Muscle of arm (tissue), 14 donors: ENCODE measurements at places on chromosomes 1 and 21.

DNA sequence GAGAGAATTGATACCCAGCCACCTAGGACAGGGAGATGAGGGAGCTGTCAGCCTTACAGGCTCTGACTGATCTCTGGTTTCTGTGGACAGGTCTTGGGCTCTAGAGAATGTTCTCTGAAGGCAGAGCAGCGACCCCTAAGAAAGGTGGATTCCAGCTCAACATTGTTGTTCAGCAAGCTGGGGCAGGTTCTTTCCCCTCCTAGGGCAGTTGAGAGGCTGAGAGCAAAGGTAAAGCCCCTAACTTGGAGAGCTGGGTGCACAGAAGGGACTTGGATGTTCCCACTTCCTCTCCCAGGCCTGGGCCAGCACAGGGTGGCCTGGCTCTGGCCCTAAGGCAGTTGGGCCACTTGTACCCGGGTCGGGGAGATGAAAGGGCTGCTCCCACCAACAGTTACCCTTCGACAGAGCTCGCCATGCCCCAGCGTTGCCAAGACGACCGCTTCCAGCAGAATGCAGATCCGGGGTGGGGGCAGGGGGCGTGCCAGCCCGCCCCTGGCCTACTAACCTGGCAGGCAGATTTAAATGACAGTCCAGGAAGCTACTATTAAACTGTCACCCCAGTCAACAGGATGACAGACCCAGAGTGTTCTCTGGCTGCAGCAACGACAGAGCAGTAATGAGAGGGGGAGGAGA lies 31.6 kb downstream of the LRP8 start:
- DNase-seq, result no peak

GRCh38 chr1:234499119-234499942 lies 20.4 kb upstream of the TARBP1 start:
- peak; percentile 94 for DNase-seq

DNA sequence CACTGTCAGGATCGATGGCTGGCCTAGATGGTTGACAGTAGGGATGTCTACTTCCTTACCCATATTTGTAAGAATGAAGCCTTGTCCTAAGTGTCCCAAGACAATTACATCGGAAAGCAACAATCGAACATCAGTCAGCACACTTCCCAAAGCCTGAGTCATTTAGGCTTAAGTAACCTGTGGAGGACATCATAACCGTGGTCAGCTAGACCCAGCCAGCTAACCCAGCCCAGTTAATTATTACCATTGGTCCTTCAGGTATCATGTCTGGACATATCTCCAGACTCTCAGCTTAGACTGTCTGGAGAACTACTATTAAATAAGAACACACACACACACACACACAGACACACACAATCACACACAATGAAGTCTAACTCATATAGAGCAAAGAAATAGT lies 264.7 kb downstream of the TRABD2B start:
- no peak for DNase-seq

- DNase-seq, result no peak
Observed at GRCh38 chr1:244843148-244843978, 7.9 kb downstream of the COX20 start.

- no peak for DNase-seq
Observed at GRCh38 chr1:201882665-201883132, 6.0 kb upstream of the SHISA4 start.

DNA sequence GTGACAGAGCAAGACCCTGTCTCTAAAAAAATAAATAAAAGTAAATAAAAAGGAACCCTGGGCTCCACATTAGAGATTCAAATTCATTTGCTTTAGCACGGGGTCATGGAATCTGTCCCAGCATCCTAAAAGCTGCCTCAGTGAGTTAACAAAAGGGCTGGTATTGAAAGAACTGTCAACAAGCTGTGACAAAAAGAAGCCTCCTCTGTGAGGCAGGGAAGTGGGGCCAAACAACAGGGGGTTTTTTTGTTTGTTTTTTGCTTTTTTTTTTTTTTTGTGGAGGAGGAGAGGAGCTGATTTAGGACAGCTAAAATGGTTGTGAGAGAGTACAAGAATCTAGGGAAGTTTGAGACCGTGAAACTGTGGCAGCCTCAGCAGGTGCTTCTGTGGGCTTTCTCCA lies 115.7 kb downstream of the LIPI start:
- DNase-seq, result no peak

- no peak for DNase-seq
Observed at GRCh38 chr1:29304025-29304684, 67.8 kb downstream of the PTPRU start.

- DNase-seq, result no peak
Observed at GRCh38 chr1:81008293-81008692, 792.4 kb upstream of the ADGRL2 start.

DNA sequence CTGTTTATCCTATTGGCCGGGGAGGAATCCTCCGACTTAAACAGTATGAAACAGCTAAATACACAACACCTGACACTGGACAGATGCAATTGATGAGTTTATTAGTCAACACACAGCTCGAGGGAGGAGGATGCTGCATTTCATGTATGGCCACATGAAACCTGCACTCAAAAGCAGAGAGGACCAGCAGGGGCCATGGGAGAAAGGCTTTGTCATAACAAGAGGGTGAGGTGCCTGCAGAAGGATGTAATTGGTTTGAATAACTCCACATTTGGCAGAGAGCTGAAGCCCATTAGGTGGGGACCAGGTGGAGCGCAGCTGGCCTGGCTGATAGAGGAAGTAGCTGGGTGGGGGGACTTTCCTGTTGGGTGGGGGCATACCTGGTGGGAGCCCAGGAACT lies 599.1 kb downstream of the PTPRU start:
- DNase-seq, result no peak

GRCh38 chr1:222331340-222331739 lies 216.6 kb downstream of the HHIPL2 start:
- no peak for DNase-seq

- no peak for DNase-seq
Observed at GRCh38 chr1:162475089-162475488, 22.5 kb upstream of the UHMK1 start.

- DNase-seq, result no peak
Observed at GRCh38 chr21:45313015-45313414, 25.3 kb upstream of the POFUT2 start.

DNA sequence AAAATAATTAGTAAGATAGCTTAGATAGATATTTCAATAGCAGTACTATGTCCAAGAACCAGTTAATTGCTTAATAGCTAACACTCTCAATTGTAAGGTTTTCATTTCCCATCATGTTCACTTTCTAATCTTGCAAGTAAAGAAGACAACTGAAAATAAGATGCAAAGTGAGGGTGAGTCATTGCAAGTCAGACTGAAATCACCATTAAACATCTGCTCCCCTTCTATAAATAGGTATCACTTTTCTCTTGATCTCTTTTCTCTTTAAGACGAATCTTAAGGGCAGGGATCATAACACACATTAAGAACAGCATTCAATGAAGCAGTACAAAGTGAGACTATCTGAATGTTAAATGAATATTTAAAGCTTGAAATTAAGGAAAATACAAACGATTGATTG lies 40.4 kb downstream of the UBR4 start:
- no peak for DNase-seq

DNA sequence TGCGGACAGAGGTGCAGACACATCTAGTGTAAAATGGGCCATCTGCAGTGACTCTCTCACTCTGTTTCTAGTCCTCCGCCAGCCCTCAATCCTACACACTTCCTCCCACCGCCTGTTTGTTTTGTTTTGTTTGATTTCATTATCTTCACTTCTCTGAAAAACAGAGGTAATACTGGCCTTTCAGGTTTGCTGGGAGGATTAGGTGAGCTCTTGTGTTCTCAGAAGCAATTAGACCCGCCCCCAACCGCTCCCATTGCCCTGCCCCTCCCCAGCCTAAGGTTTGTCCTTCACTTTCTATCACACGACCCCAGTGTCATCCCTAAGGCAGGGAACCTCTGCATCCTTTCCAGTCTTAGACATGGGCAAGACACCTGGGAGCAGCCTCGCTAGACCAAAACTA lies 43.2 kb upstream of the TACSTD2 start:
- no peak for DNase-seq
